CD14-positive monocyte (primary cell): ENCODE measurements at places on chromosomes 5 and 9. TPM values are rescaled to one million over a fixed set of nuclear protein-coding genes. Genes with fewer than 3 reads are reported as not detected.

Gene CARTPT
- polyA plus RNA-seq = not detected in 2 replicates

Gene FOXD4
- not detected for polyA plus RNA-seq

Gene SH3GL2
- not detected in 2 replicates for polyA plus RNA-seq

Gene HTR1A
- not detected for polyA plus RNA-seq

Gene PTGR1
- 1.1 TPM for polyA plus RNA-seq

Gene ADGRD2
- polyA plus RNA-seq = not detected

Gene PHYHD1
- not detected for polyA plus RNA-seq

Gene LRRC19
- polyA plus RNA-seq = not detected in 2 replicates

Gene SEMA5A
- not detected for polyA plus RNA-seq

Gene TMEM174
- not detected for polyA plus RNA-seq

Gene FRMD3
- polyA plus RNA-seq = 9.8 TPM

Gene ORM2
- 0.30 TPM for polyA plus RNA-seq

GRCh38 chr9:91963711-91964240 lies 13.7 kb upstream of the ROR2 start:
- peaks cover 2% of the 10 kb centered on the region for H3K27me3 ChIP-seq
- no peak overlapping the region for H3K4me3 ChIP-seq
- no peaks in the 10 kb centered on the region for H3K36me3 ChIP-seq
- H3K27ac ChIP-seq = no peak overlapping the region

- H3K4me1 ChIP-seq = no peaks in the 10 kb centered on the region
- no peak overlapping the region for H3K27ac ChIP-seq
- H3K36me3 ChIP-seq = no peaks in the 10 kb centered on the region
- no peak overlapping the region for H3K4me3 ChIP-seq
These were observed 280.8 kb downstream of the SLIT3 start for GRCh38 chr5:169020102-169020501.

GRCh38 chr9:27534131-27534530 lies 4.5 kb upstream of the MOB3B start:
- no peak for DNase-seq
- H3K27me3 ChIP-seq = no peaks in the 10 kb centered on the region
- peaks cover 15% of the 10 kb centered on the region for H3K4me1 ChIP-seq
- H3K27ac ChIP-seq = no peak overlapping the region

DNA sequence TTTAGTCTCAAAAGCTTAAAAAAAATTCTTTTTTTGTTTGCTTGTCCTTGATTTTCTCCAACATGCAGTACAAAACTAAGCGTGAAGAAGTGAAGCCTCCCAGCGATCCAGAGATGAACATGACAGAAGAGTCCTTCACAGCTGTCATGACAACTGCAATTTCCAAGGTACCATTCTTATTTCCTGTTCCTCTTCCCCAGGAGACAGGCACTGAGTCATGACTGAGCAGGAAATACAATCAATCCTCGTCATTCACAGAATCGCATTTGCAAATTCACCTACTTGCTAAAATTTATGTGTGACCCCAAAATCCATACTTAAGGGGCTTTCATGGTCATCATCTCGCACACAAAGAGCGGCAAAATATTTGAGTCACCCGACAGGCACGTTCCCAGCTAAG lies 77.3 kb downstream of the SLC1A1 start:
- no peaks in the 10 kb centered on the region for H3K27me3 ChIP-seq
- DNase-seq = no peak
- H3K4me1 ChIP-seq = no peaks in the 10 kb centered on the region
- no peak overlapping the region for H3K4me3 ChIP-seq
- H3K27ac ChIP-seq = no peak overlapping the region

DNA sequence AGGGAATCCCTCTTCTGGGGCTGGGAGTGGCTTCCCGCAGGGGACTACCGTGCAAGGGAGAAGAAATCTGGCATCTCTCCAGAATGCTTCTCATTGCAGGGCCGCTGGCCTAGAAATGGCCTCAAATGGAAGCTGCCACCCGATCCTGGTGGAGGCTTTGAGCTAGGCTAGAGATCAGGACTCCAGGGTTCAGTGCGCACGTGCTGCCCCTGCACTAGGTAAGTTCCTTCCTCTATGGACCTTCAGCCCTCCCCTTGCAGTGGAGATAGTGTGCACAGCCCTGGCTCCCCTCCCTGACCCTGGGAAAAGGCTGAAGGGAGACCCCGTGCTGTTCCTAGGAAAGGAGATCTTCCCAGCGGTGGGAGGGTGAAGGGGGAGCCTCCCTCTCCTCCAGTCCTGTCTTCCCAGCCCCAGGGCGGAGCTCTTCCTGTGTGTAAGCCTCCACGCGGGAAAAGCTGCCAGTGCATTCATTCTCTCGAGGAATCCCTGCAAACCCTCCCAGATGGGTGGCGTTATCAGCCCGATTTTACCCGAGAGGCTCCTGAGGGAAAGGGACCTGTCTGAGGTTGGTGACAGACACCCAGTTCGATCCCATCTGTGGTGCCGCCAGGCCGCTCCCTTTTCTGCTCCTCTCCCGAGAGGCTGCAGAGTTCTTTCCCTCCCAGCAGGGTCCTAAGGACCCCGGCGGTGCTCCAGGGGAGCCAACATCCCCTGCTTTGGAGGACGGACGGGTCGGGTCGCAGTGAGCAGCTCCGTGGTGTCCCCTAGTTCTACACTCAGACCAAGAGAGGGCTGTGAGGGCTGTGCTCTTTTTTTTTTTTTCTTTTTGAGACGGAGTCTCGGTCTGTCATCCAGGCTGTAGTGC lies 1.4 kb upstream of the CERCAM start:
- peak overlapping the region; percentile 92 for H3K4me3 ChIP-seq
- peaks cover 30% of the 10 kb centered on the region for H3K4me1 ChIP-seq
- peaks cover 27% of the 10 kb centered on the region for H3K27me3 ChIP-seq

GRCh38 chr5:158676642-158677469 lies 422.9 kb downstream of the EBF1 start:
- peaks cover 2% of the 10 kb centered on the region for H3K27me3 ChIP-seq
- H3K4me3 ChIP-seq = no peak overlapping the region
- H3K36me3 ChIP-seq = no peaks in the 10 kb centered on the region
- H3K4me1 ChIP-seq = no peaks in the 10 kb centered on the region
- no peak overlapping the region for H3K27ac ChIP-seq

DNA sequence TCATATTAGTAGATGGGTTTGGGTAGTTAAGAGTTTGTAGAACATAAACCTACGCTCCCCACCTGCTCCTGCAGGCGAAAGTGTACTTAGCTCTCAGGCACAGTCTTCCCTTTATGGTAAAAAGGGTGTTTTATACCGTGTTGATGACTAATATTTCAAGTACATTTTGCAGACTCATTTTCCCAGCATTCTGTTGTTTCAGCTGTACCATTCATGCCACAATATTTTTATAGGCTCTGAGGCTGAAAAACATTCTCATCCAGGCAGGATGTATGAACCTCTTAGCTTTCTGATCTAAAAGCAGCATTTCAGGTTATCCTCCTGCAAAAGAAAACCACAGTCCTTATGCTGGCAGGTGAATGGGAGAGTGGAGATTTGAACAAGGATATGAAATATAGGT lies 231.4 kb downstream of the NR2F1-AS1 start:
- no peaks in the 10 kb centered on the region for H3K27me3 ChIP-seq
- H3K4me3 ChIP-seq = no peak overlapping the region
- DNase-seq = no peak
- H3K36me3 ChIP-seq = no peaks in the 10 kb centered on the region

- H3K27ac ChIP-seq = no peak overlapping the region
- no peaks in the 10 kb centered on the region for H3K4me1 ChIP-seq
- DNase-seq = no peak
These were observed 448.9 kb downstream of the MED10 start for GRCh38 chr5:5929291-5930020.

DNA sequence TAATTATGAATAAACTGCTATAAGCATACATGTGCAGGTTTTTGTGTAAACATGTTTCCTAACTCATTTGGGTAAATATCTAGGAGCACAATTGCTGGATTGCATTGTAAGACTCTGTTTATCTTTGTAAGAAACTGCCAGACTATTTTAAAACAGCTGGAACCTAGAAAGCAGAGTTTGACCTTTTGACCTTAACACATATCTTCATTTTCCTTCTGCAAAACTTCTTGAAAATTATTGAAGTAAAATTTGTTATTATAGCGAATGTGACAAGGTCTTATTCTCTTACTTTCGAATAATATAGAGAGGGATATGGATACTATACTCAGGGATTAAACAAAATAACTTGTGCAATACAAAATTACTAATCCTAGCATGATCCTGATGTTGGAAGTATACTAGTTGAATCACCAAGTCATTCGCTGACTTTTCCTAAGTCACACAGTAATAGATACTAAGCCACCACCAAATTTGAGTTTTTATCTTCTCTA lies 3.2 kb upstream of the ANXA1 start:
- no peaks in the 10 kb centered on the region for H3K27me3 ChIP-seq
- peak overlapping the region; percentile 67 for H3K4me3 ChIP-seq
- H3K36me3 ChIP-seq = no peaks in the 10 kb centered on the region
- peaks cover 84% of the 10 kb centered on the region for H3K4me1 ChIP-seq
- DNase-seq = peak; percentile 60
- H3K27ac ChIP-seq = peak overlapping the region; percentile 87

- no peak overlapping the region for H3K27ac ChIP-seq
- H3K36me3 ChIP-seq = no peaks in the 10 kb centered on the region
- DNase-seq = no peak
- peaks cover 29% of the 10 kb centered on the region for H3K4me1 ChIP-seq
- peak overlapping the region; percentile 89 for H3K4me3 ChIP-seq
These were observed 2.1 kb downstream of the ECPAS start for GRCh38 chr9:111481885-111482636.

DNA sequence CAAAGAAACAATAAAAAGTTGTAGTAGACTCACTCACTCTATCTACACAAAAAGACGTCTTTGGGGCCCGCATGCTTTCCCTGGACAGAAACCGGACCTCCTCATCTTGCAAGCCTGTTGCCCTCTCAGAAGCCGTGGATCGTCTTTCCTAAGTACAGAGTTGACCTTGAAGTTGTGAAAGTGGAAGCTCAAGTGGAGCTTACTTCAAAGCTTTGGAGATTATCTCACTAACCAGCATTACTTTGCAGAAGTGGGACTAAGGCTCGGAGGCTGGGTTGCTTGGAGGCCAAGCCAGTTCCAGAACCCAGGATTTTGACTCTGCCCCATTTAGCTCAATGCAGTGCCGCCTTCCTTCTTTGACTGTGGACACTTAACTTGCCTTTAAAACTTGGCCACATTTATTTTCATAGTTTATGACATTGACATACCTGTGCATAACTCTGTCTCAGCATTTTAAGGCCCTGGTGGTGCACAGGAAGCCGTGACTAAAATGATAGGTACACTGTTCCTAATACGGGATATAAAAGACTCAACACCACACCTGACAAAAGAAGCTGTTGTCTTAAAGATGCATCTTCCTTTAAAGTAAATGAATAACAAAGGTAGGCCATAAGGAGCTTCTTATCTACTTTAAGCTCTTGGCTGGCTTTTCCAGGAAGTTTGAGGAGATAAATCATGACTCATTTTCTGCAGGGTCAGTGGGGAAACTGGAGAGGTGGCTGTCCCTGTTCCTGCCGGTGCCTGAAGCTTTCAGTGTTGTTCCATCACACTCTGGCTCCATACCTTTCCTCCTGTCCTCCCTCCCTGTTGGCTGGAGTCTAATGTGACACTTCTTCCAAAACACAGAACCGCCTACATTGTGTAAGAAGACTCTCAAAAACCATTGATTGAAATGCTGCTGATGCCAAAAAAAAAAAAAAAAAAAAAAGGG lies 10.7 kb downstream of the SLC25A25 start:
- H3K27ac ChIP-seq = peak overlapping the region; percentile 75
- peaks cover 6% of the 10 kb centered on the region for H3K36me3 ChIP-seq
- H3K4me3 ChIP-seq = no peak overlapping the region
- H3K4me1 ChIP-seq = peaks cover 38% of the 10 kb centered on the region
- DNase-seq = peak; percentile 46
- H3K27me3 ChIP-seq = no peaks in the 10 kb centered on the region

- no peak overlapping the region for H3K27ac ChIP-seq
- H3K36me3 ChIP-seq = no peaks in the 10 kb centered on the region
- DNase-seq = peak; percentile 57
- H3K4me3 ChIP-seq = no peak overlapping the region
- peaks cover 18% of the 10 kb centered on the region for H3K27me3 ChIP-seq
These were observed 186.1 kb downstream of the C9orf152 start for GRCh38 chr9:110021891-110022290.

DNA sequence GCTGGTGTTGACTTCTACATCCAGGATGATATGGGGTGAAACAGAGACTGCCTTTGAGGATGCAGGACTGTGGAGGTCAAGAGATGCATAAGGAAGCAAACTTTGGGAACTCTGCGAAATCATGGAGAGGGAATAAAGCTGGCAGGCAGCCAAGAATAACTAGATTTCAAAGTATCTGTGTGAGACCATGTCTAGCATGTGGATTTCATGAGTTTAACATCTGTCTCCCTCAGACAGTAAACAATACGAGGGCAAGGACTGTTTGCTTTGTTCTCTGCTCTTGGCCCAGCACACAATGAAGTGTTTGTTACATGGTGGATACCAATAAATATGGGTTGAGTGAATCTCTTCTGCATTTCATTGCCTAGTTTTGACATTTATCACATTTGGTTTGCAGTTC lies 71.3 kb downstream of the RASEF start:
- H3K27me3 ChIP-seq = no peaks in the 10 kb centered on the region
- no peaks in the 10 kb centered on the region for H3K36me3 ChIP-seq
- DNase-seq = no peak
- no peaks in the 10 kb centered on the region for H3K4me1 ChIP-seq
- H3K4me3 ChIP-seq = no peak overlapping the region
- no peak overlapping the region for H3K27ac ChIP-seq

GRCh38 chr9:116525611-116526010 lies 161.5 kb upstream of the TRIM32 start:
- H3K4me1 ChIP-seq = no peaks in the 10 kb centered on the region
- no peaks in the 10 kb centered on the region for H3K36me3 ChIP-seq
- DNase-seq = no peak
- H3K4me3 ChIP-seq = no peak overlapping the region

DNA sequence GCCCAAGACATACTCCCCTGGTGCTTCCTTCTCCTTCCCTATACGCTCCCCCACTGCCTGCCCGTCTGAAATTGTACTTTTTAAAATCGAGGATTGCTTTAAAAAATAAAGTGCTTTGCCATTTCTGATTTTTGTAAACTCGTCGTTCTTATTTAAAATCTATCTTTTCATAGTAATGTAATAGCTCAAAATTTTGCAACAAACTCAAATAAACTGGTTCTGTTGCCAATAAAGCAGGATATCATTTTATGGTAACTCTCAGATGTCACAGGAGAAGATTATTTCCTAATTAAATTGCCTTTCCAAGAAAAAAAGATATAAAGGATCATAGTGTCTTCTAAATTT lies 1.3 kb upstream of the NREP start:
- no peaks in the 10 kb centered on the region for H3K36me3 ChIP-seq
- H3K4me1 ChIP-seq = peaks cover 20% of the 10 kb centered on the region
- no peaks in the 10 kb centered on the region for H3K27me3 ChIP-seq
- H3K27ac ChIP-seq = peak overlapping the region; percentile 88

- H3K4me1 ChIP-seq = no peaks in the 10 kb centered on the region
- no peak for DNase-seq
- no peaks in the 10 kb centered on the region for H3K36me3 ChIP-seq
- H3K27ac ChIP-seq = no peak overlapping the region
- H3K4me3 ChIP-seq = no peak overlapping the region
- no peaks in the 10 kb centered on the region for H3K27me3 ChIP-seq
These were observed 5.9 kb upstream of the FAT2 start for GRCh38 chr5:151596828-151597539.
